Psoas muscle (tissue), 8 donors: ENCODE measurements at places on chromosomes 5 and 9. TPM values are rescaled to one million over a fixed set of nuclear protein-coding genes. Genes with fewer than 3 reads are reported as not detected.

Gene SNCB
- 1.2 TPM for total RNA-seq

Gene NME5
- total RNA-seq: 0.86 TPM

Gene ELL2
- total RNA-seq: 16.2 TPM

Gene TEX48
- total RNA-seq: not detected

Gene OTP
- total RNA-seq: not detected

- H3K36me3 ChIP-seq: no peaks in the 10 kb centered on the region
- DNase-seq: no peak
- no peak overlapping the region for H3K4me3 ChIP-seq
- no peak overlapping the region for H3K27ac ChIP-seq
- peaks cover 35% of the 10 kb centered on the region for H3K27me3 ChIP-seq
- H3K4me1 ChIP-seq: no peaks in the 10 kb centered on the region
These were observed 12.2 kb upstream of the CLPTM1L start for GRCh38 chr5:1356873-1357787.

DNA sequence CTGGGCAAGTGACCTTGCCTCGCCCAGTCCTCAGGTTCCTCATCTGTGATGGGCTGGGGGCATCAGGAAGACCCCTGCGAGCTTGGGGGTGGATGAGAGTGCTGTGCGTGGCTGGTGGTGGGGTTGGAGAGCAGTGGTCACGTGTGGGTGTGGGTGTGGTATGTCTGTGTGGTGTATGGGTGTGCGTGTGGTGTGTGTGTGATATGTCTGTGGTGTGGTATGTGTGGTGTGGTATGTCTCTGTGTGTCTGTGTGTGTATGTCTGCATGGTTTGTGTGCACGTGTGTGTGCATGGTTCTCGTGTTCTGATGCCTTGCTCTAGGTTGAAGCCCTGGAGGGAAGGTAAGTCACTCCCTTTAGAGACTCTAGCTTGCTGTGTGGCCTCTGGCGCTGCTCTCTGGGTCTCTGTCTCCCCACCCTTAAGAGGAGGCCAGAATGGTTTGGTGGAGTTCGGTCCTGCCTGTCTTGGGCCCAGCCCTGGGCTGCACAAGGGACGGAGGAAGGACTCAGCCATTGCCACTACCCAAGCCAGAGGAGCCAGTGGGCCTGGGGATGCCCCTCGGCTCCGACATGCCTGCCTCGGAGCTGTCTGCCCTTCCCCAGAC lies 87.0 kb downstream of the RXRA start:
- H3K4me3 ChIP-seq: peak overlapping the region; percentile 31
- no peak for DNase-seq
- peaks cover 86% of the 10 kb centered on the region for H3K4me1 ChIP-seq
- no peaks in the 10 kb centered on the region for H3K27me3 ChIP-seq
- peak overlapping the region; percentile 81 for H3K27ac ChIP-seq

DNA sequence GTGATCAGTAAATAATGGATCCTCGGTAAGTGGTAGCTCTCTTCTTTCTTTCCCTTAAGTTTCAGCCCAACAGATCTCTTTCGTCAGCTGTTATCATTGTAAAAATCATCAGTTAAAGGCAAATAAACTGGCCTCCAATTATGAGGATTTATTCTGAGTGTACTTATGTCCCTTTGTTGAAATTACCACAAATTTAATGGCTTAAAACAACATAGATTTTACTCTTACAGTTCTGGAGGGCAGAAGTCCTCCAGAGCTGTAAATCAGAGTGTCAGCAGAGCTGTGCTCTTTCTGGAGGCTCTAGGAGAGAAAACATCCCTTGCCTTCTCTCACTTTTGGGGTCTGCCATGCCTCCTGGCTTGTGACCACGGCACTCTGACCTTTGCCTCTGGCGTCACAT lies 104.6 kb downstream of the INSYN2B start:
- H3K4me3 ChIP-seq: no peak overlapping the region
- H3K27me3 ChIP-seq: no peaks in the 10 kb centered on the region
- no peak overlapping the region for H3K27ac ChIP-seq
- H3K4me1 ChIP-seq: no peaks in the 10 kb centered on the region
- H3K36me3 ChIP-seq: no peaks in the 10 kb centered on the region
- DNase-seq: no peak

DNA sequence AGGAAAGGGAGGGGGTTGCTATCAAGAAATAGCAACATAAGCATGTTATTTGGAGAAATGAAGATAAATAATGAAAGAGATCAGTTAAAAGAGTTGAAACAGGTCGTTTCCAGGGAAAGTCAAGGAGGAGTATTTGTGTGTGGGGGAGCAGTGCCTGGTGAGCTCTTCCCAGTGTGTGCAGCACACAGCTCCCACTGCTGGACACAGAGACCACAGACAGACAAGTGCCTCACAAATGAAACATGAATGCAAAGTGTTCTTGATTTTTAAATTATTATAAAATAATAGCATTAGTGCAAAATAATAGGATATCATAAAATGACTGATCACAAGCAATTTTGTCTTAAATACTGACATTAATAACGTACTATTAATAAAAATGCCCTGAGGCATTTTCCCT lies 40.8 kb downstream of the LIFR start:
- H3K27ac ChIP-seq: no peak overlapping the region
- no peak for DNase-seq
- H3K36me3 ChIP-seq: peaks cover 4% of the 10 kb centered on the region

GRCh38 chr5:155786108-155786507 lies 540.9 kb upstream of the SGCD start:
- H3K4me3 ChIP-seq: no peak overlapping the region
- no peaks in the 10 kb centered on the region for H3K27me3 ChIP-seq
- DNase-seq: no peak
- H3K36me3 ChIP-seq: no peaks in the 10 kb centered on the region
- H3K4me1 ChIP-seq: peaks cover 3% of the 10 kb centered on the region

GRCh38 chr9:94287877-94288513 lies 28.9 kb downstream of the ZNF169 start:
- peaks cover 23% of the 10 kb centered on the region for H3K4me1 ChIP-seq
- H3K4me3 ChIP-seq: peak overlapping the region; percentile 24
- no peak for DNase-seq
- peak overlapping the region; percentile 68 for H3K27ac ChIP-seq

GRCh38 chr5:115435778-115436712 lies 108.5 kb downstream of the FEM1C start:
- no peaks in the 10 kb centered on the region for H3K4me1 ChIP-seq
- H3K27me3 ChIP-seq: no peaks in the 10 kb centered on the region

DNA sequence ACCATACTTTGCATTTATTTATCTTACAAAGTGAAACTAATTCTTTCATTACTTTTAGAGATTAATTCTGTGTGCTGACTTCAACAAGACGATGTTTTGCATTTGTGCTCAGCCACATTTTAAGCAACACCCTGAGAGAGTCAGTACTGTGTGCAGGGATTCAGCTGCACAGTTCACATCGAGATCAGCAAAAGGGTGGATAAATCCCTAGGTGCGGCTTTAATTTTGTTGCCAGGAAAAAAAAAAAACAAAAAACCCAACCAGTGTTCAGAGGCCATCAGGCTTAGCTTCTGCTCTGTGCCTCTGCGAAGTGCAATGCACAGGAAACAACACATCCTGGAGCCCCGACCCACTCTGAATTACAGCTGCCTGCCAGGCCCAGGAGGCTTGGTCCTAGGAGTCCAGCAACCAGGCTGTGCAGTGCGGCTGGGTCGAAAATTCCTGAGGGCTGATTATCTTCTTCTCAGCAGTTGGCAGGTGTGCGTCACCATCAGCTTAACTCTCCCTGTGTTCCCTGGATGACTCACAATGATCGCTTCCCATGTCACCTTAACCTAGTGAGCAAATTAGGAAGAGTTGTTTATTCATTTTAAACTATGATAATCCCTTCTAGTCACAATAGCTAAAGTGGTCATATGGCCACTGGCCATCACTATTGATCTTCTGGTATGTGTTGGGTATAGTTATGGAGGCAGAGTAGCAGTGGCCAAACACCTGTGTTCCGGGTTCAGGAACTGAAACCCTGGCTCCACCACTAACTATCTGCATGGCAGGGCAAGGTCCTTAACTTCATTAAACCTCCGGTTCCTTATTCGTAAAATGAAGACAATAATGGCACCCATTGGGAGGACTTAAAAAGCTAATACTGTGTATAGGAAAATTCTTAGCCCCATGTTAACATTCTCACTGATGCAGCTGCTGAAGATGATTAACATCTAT lies 31.2 kb upstream of the NDUFB6 start:
- H3K4me1 ChIP-seq: no peaks in the 10 kb centered on the region
- DNase-seq: no peak
- H3K36me3 ChIP-seq: no peaks in the 10 kb centered on the region
- no peak overlapping the region for H3K4me3 ChIP-seq
- H3K27ac ChIP-seq: no peak overlapping the region

DNA sequence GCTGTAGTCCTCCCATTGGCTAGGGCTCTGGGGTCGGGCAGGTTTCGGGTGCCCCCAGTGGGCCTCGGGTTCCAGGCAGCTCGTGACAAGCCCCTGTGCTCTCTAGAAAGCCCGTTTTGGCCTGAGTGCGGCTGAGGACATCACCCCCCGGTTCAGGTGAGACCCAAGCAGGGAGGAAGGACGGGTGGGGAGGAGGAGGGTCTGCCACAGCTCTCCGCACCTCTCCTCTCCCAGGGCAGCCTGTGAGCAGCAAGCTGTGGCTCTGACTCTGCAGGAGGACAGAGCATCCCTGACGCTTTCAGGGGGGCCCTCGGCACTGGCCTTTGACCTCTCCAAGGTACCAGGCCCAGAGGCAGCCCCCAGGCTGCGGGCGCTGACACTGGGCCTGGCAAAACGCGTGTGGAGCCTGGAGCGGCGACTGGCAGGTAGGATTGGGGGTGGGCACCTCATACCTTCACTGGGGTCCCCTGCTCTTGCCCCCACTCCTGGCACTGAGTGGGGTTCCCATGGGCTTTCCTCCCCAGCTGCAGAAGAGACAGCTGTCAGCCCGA lies 672 bp downstream of the PAXX start:
- peaks cover 11% of the 10 kb centered on the region for H3K36me3 ChIP-seq
- no peak for DNase-seq
- peaks cover 17% of the 10 kb centered on the region for H3K27me3 ChIP-seq
- peak overlapping the region; percentile 81 for H3K27ac ChIP-seq

DNA sequence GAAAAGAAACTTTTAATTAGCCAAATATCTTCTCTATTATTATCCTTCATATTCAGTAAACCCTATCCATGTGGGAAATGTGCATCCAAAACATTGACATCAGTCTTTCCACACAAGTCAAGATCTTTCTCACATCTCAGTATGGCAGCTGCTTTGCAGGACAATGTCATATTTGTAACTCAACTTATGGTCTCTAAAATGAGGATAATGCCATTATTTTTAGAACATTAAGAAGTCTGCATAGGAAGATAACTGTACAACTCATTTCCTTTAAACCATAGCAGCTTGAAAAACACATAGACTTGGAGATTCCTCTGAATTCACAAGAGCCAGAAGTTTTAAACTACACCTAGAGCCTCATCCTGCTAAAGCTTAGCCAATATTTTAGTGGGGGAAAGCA lies 43.7 kb downstream of the MCTP1 start:
- DNase-seq: no peak
- H3K27ac ChIP-seq: no peak overlapping the region
- no peak overlapping the region for H3K4me3 ChIP-seq
- H3K36me3 ChIP-seq: no peaks in the 10 kb centered on the region
- H3K4me1 ChIP-seq: no peaks in the 10 kb centered on the region

GRCh38 chr5:98296426-98296825 lies 477.0 kb upstream of the RGMB start:
- H3K36me3 ChIP-seq: no peaks in the 10 kb centered on the region
- no peak overlapping the region for H3K27ac ChIP-seq
- H3K4me3 ChIP-seq: no peak overlapping the region
- DNase-seq: no peak
- no peaks in the 10 kb centered on the region for H3K4me1 ChIP-seq

GRCh38 chr9:108078811-108079210 lies 589.2 kb upstream of the KLF4 start:
- no peaks in the 10 kb centered on the region for H3K4me1 ChIP-seq
- H3K36me3 ChIP-seq: no peaks in the 10 kb centered on the region
- no peaks in the 10 kb centered on the region for H3K27me3 ChIP-seq
- H3K27ac ChIP-seq: no peak overlapping the region
- no peak overlapping the region for H3K4me3 ChIP-seq

DNA sequence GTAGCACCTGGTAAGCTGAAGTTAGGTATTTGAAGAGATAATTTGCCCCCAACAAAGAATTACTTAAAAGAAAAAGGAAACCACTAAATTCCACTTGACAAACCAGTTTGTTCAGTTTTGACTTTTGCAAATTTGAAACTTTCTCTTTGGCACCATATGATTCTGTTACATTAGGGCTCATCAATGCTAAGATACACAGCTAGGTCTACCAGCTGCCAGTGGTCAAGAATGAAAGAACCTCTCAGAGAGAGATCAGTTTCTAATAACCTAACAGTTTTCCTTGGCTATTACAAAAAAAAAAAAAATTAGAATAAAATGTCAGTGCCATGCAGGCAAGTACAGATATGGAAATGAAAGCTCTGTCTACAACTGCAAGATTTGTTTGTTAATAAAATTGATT lies 92.3 kb downstream of the CAAP1 start:
- H3K4me3 ChIP-seq: no peak overlapping the region
- no peaks in the 10 kb centered on the region for H3K27me3 ChIP-seq
- no peak overlapping the region for H3K27ac ChIP-seq
- no peak for DNase-seq

DNA sequence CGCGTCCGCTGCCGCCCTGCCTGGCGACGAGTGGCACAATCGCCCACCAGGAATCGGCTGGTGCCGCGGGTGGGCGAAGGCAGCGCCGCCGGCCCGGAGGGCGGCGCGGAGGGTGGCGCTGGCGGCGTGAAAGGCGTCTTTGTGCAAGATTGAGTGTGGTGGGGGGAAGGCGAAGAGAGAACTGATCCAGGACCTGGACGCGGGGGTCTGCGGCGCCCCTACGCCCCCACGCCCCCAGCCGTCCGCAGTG lies 4.6 kb upstream of the RGMB start:
- H3K4me3 ChIP-seq: peak overlapping the region; percentile 78
- H3K4me1 ChIP-seq: peaks cover 19% of the 10 kb centered on the region
- DNase-seq: peak; percentile 51
- H3K27me3 ChIP-seq: no peaks in the 10 kb centered on the region
- H3K36me3 ChIP-seq: no peaks in the 10 kb centered on the region

- no peak overlapping the region for H3K4me3 ChIP-seq
- H3K27me3 ChIP-seq: no peaks in the 10 kb centered on the region
- H3K36me3 ChIP-seq: no peaks in the 10 kb centered on the region
- DNase-seq: peak; percentile 63
These were observed 384.6 kb upstream of the SLC30A5 start for GRCh38 chr5:68709239-68709638.

- H3K27ac ChIP-seq: no peak overlapping the region
- no peaks in the 10 kb centered on the region for H3K27me3 ChIP-seq
- no peak for DNase-seq
- H3K36me3 ChIP-seq: peaks cover 37% of the 10 kb centered on the region
- H3K4me3 ChIP-seq: no peak overlapping the region
These were observed 36.4 kb upstream of the CCDC152 start for GRCh38 chr5:42720251-42720650.

DNA sequence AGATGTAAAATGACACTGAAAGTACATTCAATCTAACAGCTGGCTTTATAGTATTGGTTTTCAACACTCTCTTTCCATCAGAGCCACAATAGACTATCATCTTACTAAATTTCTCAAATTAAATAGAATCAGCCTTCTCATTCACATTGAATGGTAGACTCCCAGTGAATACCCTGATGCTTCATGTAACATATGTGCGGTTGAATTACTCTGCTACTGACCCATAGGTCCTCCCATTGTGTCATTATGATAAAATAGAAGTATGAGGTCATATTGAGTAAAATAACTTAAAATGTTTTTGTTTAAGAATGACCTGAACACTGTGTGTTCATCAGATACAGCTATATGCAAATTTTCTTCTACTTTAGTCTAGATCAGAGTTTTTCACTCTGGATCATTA lies 75.9 kb upstream of the ADAMTSL1 start:
- no peaks in the 10 kb centered on the region for H3K27me3 ChIP-seq
- H3K27ac ChIP-seq: no peak overlapping the region
- no peak for DNase-seq
- H3K4me1 ChIP-seq: no peaks in the 10 kb centered on the region
